Motor neuron (in vitro differentiated cells): ENCODE measurements at places on chromosomes 4 and X.

GRCh38 chr4:150418757-150419410, 163.1 kb upstream of the MAB21L2 start:
- ATAC-seq: no peak

- no peak for ATAC-seq
Measured at GRCh38 chr4:25310066-25310802, 2.3 kb upstream of the ZCCHC4 start.

- ATAC-seq: no peak
Measured at GRCh38 chrX:30533266-30533665, 44.3 kb downstream of the TASL start.

DNA sequence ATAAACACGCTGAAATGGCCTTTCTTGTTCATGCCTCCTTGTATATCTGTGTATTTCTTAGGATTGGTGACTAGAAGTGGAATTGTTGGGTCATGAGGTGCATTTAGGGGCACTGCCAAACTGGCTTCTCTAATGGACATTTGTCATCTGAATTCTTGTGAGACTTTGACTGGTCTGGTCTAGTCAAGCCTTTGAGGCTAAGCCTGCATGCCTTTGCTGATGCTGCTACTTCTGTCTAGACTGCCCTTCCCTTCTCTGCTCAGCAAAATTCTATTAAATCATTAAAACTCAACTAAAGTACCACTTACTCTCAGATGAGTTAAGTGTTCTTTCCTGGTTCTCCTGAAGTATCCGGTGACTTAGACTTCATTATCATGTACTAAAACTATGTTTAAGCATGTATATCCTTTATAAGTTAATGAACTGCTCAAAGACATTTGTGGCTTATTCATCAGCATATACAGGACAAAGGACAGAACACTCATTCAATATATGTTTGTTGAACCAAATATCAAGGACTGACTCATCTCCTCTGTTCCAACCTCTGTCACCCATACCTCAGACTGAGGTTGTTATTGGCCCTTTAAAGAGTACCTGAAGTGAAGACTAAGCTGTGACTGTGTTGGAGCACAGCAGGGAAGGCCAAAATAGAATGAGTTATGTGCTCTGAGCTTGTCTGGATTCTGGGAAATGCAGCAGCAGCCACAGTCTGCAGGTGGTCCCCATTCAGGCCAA, 9.0 kb downstream of the TCEAL1 start:
- ATAC-seq: no peak

DNA sequence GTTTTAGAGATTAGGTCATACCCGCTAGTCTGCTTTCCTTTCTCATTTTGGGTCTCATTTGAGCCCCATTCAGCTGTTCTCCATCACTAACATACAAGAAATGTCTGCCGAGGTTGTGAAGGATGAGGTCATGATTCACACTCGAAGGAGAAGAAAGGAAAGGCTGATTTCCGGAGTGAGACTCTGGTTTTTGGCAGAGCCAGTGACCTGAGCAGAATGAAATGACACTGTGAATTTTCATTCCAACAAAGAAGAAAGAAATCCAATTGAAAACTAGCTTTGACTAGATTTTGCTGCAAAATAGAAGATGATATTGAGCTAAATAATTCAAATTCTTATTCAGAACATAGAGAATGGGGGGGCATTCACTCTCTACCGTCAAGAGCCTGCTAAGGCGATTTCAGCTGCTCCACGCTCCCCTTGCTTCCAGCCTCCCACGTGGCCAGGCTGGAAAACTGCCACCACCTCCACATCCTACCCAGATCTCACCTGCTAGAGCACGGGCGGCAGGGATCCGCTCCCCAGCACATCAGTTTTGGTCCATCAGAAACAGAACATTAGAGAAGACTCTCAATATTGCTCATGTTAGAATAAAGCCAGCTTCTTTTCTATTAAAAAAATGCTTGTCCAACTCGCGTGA, 39.0 kb downstream of the F11 start:
- ATAC-seq: no peak

DNA sequence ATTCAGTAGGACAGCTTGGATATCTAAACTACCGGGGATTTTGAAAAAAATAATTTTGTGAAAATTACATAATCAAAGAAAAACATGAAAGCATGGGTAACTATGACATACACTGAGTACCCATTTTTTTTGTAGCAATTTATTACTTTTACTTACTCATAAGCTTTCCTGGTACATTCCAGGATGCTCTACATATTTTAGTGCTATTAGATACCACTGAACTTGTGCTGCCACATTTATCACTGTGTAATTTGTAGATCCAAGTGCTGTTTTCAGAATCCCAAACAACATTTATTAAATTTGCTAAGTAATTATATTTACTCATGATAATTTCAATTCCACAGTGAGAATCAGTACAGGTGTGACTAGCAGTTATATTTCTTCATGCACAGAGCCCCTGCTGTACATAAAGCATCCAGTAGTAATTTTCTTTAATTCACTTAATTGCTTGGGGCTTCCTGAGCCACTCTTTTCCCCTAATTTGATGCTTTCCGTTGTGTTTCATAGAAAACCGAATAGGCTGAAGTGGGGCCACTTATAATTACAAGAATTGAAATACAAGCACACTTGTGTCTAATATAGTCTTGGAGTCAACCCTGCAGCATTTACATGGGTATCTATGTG, 2254.4 kb downstream of the ARAP2 start:
- ATAC-seq: no peak

DNA sequence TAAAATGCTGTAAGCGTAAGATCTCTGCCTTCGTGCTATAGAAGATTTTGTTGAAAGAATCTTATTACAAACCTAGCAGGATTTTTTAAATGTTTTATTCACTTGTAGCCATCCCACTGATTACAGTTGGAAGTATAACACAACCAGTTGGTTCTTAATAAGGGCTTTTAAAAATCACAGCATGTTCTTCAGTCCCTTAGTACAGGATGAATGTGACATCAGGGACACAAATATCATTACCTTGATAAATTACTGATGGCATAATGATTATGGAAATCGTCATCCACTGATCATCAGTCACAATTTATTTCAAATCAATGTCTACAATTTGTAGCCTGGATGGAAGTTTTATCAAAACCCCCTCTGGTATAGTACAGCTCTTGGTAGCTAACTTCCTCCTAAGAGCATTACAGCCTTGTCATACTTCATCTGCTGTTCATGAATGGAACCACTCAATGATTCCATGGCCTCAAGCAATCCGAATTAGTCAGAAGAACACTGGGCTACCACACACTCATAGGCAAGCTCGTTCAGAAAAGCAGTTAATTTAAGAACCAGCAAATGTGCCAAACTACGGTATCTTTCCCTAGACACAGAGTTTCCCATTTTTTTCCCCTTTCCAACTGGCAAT, 389.2 kb upstream of the TENM3 start:
- peak; percentile 91 for ATAC-seq

DNA sequence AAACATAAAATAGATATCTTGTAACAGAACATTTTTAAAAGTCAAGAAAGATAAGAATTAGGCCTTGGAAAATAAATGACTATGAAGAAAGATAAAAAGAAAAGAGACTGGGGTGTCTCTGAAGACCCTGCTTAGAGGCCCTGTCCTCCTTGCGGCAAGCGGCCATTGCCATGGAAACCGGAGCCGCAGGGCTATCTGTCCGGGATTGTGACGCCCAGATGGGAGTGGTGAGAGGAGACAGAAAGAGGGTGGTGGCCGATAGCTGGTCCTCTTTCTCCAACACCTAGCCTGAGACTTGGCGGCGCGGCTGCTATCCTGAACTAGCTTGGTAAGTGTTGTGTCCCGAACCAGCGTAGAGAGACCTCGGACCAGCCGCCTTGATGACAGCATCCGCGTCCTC, at the start of gene DUSP21:
Gene DUSP21 (plus strand): TSS at position 269 of the 400 bp plus-strand sequence. CDS start 112 bp downstream, at position 381.
- ATAC-seq: no peak

DNA sequence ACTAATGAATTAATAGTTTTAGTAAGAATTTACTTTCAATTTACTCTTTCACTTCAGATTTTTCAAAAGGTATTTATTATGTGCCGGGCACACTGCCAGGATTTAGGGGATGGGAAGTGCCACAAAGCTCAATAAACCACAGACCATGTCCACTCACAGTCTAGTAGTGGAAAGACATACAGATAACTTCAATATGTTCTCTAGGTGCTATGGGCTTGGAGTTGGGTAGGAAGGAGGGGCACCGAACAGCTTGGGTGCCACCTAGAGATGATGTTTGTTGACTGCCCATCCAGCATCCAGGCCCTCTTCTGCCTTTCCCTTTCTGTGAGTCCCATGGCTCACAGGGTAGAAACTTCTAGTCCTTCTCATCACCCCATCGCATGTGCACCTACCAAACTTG, 17.8 kb downstream of the MFAP3L start:
- no peak for ATAC-seq

DNA sequence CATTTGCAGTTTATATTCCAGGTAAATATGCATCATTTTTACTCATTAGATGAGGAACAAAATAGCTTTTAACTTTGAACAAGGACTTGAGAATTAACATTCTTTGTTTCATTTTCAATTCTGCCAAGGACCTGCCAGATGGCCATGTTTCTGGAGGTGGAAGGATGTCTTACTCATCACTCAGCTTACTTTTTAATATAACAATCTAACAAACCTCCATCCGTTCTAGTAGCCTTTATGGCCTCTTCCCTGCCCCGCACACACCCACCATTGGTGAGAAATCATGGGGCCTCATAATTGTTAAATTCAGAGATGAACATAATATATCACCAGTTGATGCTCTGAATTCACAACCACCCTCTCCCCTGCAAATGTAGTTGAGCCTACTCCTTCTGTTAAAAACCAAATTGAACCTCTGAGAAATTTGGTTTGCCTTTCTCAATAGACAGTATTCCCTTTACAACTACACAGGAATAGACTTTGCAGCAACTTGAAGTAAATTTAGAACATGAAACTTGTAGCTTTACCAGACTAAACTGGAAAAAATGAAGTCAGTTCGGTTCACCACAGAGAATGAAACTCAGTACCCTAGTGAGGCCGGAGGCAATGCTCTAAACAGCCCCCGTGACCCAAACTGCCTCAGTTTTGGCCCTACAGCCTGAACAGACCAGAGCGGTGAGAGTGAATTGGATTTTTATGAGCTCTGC, 50.1 kb upstream of the ACSL4 start:
- ATAC-seq: no peak

DNA sequence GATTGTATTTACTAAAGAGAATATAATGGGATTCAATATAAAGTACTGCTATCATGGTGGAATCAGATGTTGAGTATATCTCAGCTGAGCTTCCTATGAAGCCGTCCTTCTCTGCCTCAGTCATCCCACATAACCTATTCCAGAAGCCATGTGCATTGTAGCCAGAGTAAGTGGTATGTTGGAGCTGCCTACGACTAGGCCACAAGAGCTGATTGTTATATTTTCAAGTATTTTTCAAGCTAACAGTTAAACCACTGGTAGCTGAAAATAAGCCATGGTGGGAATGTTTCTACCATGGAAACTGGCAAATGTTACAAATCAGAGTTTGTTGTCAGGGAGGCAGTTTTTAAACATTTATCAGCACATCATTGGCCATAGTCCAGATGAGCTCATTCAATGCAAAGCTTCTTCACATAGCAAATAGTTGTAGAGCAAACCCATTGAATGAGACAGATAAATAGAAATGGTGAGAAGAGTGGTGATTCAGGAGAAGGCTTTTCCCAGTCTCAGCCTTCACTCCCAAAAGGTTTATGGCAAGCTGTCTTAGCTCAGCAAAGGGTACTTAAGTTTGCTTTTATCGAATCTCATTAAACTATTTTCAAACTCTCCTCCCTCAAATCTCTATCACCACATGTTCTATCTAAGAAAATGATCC, 436.4 kb downstream of the PCDH19 start:
- no peak for ATAC-seq

DNA sequence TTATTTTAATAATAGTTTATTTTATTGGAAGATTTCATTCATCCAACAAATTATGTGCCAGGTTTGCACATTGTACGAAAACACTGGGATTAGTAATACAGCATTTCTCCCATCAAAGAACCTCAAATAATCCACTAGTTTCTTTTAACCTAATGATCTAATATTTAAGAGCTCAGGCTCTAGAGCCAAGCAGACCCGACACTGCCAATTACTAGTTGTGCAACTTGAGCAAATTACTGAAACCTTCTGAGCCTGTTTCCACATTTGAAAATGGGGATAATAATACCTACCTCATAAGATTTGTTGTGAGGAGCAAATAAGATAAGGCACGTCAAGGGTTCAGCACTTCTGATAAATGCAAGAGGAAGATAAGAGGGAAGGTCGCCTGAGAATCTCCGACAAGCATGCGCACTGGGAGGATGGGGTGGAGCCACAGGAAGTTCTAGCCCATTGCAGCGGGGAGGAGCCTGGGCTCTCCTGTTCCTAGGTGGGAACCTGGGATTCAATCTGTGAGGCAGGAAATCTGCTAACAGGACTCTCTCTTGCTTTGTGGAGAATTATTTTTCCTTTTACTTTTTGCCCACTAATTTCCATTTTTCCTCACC, 141.5 kb upstream of the SMAD1 start:
- ATAC-seq: no peak

- no peak for ATAC-seq
Measured at GRCh38 chrX:37644381-37645305, 40.9 kb upstream of the XK start.

DNA sequence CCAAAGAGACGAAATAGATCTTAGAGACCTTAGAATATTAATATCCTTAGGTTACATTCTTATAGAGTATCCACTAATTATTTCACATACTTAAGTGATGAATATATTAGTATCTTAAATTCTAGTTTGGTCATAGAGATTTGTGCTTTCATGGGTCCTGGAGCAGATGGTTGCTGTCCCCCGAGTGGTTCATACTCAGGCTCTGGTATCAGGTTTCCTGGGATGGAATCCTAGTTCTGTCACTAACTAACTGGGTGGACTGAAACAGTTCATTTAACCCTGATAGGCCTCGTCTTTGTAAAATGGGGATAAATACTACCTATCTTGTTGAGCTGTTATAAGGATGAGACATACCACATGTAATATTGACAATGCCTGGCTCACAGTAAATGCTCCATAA, 264.6 kb downstream of the TENM3 start:
- ATAC-seq: no peak
